Epithelial cell of umbilical artery (primary cell): ENCODE measurements at places on chromosomes 2 and 18. TPM values are rescaled to one million over a fixed set of nuclear protein-coding genes. Genes with fewer than 3 reads are reported as not detected.

Gene COL4A4
- total RNA-seq, result not detected in 2 replicates

Gene ALPI
- total RNA-seq, result not detected in 2 replicates

Gene WDR12
- total RNA-seq, result 31.8 and 37.4 TPM in 2 replicates

Gene TET3
- 3.2 and 3.5 TPM in 2 replicates for total RNA-seq

Gene FIGN
- 0.65 and 1.1 TPM in 2 replicates for total RNA-seq

Gene CFAP65
- not detected in 2 replicates for total RNA-seq

Gene GNAL
- under 0.01 and 0.15 TPM in 2 replicates for total RNA-seq

Gene KRTCAP3
- total RNA-seq, result not detected in 2 replicates

Gene LCT
- total RNA-seq, result not detected in 2 replicates

Gene TUBB8B
- not detected in 2 replicates for total RNA-seq
